ENCODE measurements at places on chromosomes 7 and 10. TPM values are rescaled to one million over a fixed set of nuclear protein-coding genes. Genes with fewer than 3 reads are reported as not detected.

ASB10 gene
- not detected for total RNA-seq

UNCX gene
- total RNA-seq, result not detected

PAPSS2 gene
- total RNA-seq, result 24.0 TPM

TAS2R4 gene
- total RNA-seq, result 7.3 TPM

GIMAP2 gene
- total RNA-seq, result 6.3 TPM

CCDC172 gene
- total RNA-seq, result not detected

CPED1 gene
- 27.6 TPM for total RNA-seq

C10orf143 gene
- 2.5 TPM for total RNA-seq

LHFPL3 gene
- not detected for total RNA-seq

TMEM225B gene
- total RNA-seq, result 1.2 TPM

GRCh38 chr10:77433546-77433945 is 204.1 kb downstream of the KCNMA1 start:
- no peak for DNase-seq

DNA sequence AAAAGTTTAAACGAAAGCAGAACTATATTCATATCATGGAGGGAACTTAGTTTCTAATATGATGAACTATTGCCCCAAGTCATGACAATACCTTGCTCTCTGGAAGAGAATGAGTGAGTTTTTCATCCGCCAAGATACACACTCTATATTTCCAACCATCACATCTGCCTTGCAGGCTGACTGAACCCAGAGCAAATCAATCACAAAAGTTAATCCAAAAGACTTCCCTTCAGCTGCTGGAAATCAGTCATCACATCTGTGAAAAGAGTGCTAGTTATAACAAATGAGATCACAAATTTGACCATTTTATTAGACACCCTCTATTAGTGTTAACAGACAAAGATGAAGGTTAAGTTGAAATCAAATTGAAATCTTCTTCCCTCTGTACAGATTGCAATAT is 261.7 kb upstream of the PRKCQ start:
- no peak for DNase-seq

- DNase-seq, result no peak
These were observed 2.3 kb upstream of the DRGX start for GRCh38 chr10:49398000-49398861.

DNA sequence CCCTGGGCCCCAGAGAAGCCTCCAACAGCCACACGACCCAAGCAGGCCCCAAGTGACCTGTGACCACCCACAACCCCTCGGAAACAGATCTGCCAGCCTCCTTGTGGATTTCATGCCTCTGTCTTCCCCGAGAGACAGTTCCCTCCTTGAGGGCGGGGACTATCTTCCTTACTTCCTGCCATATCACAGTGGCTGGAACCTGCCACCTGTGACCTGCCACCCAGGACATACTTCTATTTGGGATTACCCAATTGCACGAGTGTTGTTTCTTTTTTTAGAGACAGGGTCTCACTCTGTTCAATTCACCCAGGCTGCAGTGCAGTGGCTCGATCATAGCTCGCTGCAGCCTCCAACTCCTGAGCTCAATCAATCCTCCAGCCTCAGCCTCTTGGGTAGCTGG is 25.9 kb downstream of the TNRC18 start:
- DNase-seq, result no peak

DNA sequence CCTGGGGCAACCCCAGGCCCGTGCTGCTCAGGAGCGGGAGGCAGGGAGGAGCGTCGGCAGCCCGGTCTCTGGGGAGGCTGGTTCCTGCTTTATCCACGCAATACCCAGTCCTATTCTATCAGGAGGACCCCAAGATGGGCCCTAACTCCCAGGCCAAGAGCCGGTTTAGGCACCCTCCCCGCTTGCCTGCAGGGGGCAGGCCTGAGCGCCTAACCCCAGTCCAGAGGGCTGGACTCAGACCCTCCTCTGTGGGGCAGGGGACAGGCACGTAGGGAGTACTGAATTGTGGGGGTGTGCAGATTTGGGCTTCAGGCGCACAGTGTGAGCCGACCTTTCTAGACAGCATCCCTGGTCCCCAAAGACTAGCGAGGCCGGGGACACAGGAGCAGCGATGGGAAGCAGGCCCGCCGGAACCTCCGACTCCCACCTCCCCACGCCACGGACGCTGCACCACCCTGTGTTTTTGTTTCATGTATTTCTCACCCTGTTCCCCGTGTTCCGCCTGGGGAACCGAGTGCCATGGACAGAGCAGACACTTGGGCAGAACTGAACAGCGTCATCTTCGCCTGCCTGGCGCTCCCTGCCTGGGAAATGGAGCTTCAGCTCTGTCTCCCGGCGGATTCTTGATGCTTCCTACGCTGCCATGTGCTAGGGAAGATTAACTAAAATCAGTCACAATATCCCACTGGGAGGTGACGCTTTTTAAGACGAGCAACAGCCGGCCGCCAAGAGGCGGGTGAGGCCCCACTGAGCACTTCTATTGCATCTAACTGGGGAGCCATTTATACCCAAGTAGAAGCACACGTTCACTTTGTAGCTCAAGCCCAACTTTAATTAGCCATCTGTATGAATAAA is 5.3 kb downstream of the NUDT1 start:
- DNase-seq, result no peak

GRCh38 chr10:29343607-29344038 is 54.8 kb downstream of the LYZL1 start:
- DNase-seq, result no peak

- no peak for DNase-seq
These were observed at the start of gene ODAD2 for GRCh38 chr10:27998954-27999275. Gene ODAD2, minus strand, starts transcription at chr10:27999079. Its CDS starts 3,937 bp downstream, at chr10:27995142.

DNA sequence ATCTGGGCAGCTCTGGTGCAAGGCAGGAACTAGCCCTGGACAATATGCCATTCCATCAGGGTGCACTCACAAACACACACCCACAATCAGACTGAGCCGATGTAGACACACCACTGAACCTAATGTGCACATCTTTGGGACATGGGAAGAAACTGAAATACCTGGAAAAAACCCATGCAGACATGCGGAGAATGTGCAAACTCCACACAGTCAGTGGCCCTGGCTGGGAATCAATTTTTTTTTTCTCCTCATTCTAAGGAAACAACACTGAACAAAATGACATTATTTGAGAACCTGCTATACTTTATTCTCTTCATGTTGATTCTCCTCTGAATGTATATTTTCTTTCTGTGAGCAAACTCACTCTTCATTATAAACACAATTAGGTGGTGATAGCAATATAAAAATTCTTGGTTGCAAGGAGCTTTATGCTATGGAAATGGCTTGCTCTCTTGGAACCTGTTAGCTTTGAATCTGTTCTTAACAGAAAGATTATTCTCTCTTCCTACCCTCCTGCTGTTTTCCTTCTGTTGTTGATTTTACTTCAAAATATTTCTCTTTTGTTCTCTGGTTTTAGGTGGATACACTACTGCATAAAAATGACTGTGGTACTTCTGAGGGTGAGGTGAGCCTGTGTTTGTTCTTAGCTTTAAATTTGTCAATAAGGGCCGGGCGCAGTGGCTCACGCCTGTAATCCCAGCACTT is 33.0 kb upstream of the MICU1 start:
- no peak for DNase-seq

- no peak for DNase-seq
These were observed 36.9 kb upstream of the FAM20C start for GRCh38 chr7:155469-155900.

DNA sequence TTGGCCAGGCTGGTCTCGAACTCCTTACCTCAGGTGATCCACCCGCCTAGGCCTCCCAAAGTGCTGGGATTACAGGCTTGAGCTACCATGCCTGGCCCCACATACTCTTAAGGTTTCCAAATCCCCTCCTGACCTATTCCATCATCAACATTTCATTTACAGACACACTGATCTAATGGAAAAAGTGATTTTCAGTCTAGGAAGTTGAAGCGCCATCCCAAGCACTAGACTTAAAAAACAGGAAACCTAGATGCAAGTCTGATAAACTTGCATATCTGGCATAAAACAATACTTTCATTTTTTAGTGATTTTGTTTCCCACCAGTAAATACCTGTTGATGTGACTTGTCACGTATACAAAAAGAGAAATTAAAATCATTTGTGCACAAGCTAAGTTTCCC is 44.0 kb downstream of the DNMBP start:
- no peak for DNase-seq

DNA sequence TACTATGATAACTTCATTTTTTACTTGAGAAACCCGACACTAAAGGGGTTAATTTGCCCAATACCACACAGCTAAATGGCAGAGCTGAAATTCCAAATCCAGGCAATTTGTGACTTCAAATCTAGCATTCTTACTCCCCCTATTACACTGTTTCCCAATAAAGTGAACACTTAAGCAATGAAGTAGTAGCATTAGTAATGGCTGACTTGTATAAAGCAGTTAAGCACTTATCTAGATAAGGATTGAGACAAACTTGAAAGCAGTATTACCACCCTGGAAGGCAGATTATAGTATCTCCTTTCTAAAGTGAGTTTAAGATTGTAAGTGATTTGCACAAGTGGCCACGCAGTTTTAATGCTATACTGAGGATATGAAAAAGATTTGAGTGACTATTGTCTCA is 39.3 kb downstream of the WASL start:
- DNase-seq, result no peak

DNA sequence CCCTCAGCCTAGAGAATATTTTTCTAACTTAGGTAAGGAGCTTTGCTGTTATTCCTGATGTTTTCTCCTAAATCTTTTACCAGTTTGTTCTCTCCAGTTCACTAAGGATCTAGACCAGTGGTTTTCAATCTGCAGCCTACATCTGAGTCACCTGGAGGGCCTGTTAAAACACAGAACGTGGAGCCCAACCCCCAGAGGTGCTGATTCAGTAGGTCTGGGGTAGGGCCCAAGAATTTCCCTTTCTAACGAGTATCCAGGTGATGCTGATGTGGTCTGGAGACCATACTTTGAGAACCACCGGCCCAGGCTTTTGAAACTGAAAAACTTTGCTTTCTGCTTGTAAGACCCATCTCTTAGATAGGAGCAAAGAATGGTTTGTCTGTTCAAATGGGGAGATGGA is 51.2 kb upstream of the KMT2E start:
- DNase-seq, result no peak

- DNase-seq, result no peak
These were observed 219.6 kb downstream of the KCNMA1 start for GRCh38 chr10:77417806-77418640.

GRCh38 chr10:69051303-69051702 is 36.6 kb upstream of the SRGN start:
- no peak for DNase-seq

- no peak for DNase-seq
These were observed 160.2 kb downstream of the SH2D4B start for GRCh38 chr10:80697926-80698325.

DNA sequence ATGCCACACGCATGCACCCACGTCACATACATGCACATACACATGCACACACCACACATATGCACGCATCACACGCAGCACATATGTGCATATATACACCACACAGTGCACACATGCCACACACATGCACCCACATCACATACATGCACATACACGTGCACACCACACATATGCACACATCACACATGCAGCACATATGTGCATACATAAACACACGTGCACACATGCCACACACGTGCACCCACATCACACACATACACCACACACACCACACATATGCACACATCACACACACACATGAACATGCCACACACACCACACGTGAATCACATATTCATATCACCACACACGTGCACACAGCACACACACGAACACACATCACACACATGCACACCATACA is 338.8 kb downstream of the PTPRN2 start:
- DNase-seq, result no peak

DNA sequence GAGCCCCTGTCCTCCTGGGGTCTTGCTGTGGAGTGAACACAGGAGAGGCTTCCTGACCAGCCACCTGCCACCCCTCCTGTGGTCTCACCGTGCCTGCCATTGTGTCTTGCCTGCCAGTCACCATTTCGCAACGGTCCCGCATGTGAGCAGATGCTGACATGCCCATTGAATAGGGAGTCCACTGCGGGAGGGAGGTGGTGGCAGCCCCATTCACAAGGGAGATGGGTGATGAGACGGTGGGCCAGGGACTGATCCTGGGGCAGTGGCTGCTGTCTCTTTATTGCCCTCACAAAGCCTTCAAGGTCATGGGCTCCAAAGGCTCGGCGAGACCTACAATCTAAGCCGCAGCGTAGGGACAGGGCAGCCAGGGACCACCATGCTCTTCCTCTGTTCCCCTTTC is 76.0 kb upstream of the NPTX2 start:
- no peak for DNase-seq

GRCh38 chr10:30493609-30494530 is 59.9 kb downstream of the MAP3K8 start:
- no peak for DNase-seq

- DNase-seq, result no peak
These were observed 34.6 kb upstream of the BTRC start for GRCh38 chr10:101319241-101319915.

- DNase-seq, result no peak
These were observed 43.5 kb upstream of the LEP start for GRCh38 chr7:128197589-128197988.

GRCh38 chr10:3476640-3477448 is 304.3 kb upstream of the PITRM1 start:
- DNase-seq, result no peak

- DNase-seq, result no peak
These were observed 7.6 kb downstream of the TMEM184A start for GRCh38 chr7:1548438-1548831.

DNA sequence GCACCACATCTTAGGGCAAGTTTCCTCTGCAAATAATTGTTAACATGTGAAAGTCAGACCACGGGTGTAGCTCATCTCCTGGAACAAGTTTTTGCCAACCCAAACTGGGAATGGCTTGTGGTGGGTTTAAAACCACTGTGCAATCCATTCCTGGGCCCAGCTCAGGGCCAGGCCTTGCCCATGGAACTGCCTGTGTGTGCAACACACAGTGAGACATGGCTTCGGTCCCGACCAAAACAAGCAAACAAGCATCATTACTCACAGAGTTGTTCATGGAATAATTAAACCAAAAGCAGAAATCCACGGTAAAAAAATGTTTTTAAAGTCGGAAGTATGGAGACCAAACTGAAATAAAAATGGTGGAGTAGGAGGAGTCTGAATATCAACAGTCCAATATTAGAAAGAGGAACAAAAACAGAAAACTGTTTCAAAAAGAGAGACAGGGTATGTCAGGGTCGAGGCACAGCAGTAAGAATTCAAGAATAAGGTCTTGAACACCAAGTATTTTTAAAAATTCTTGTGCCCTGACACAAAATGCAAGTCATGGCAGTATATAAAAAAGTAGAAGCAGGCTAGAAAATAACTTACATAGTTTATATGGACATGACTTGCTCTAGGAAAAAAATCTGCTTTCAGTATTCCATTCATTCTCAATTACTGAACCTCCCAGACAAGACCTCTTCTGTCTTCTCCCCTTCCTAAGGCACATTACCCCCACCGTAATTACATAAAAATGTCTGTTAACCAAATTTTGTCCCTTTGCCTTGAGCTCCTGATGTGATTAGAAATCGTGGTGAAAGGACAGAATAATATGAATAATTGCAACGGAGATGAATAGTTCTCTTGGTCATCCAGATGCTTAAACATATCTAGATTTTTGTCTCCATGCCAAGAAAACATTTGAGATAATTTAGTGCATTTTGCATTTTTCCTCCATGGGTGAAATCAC is 88.4 kb downstream of the FAS start:
- DNase-seq, result no peak
